Stimulated activated CD4-positive, alpha-beta T cell treated with anti-CD3 and anti-CD28 coated beads, TNF-alpha, amount 100 ng/mL, for 24 hours (primary cell): ENCODE measurements at places on chromosomes 3 and 15.

DNA sequence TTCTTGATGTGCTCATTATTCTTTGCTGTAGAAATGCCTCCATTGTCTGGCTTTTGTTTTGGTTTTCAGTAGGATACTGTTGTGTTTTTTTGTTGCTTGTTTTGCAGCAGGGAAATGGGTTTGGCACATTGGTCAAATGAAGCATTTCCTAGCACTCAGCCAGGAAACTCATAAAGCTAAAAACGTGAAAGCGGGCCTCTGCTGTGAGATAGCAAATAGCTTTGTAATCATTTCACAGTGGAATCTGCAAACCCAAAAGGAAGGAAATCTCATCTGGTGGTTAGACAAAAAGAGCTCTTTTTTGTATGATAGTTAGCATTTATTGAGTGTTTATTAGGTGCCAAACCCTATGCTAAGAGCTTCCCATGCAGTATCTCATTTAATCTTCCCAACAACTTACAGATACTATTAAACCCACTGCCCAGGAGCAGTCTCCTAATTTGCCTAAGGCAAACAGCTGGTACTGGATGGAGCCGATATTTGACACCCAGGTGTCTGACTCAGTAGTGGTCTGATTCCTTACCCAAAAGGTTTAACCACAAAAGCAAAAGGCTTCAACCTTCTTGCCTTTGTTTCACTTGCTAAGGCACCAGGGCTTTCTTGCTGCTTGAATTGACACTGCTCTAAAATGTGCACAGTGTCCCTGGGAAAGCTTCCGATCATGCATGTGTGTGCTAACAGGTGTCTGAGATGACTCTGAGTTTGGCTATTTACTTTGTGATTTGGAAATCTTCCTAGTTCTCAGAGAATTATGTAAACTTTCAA lies 527.9 kb upstream of the MDFIC2 start:
- DNase-seq, result no peak

GRCh38 chr3:38582941-38583645 lies 66.4 kb downstream of the SCN5A start:
- no peak for DNase-seq

- no peak for DNase-seq
Observed at GRCh38 chr3:79178471-79179180, 589.2 kb downstream of the ROBO1 start.

DNA sequence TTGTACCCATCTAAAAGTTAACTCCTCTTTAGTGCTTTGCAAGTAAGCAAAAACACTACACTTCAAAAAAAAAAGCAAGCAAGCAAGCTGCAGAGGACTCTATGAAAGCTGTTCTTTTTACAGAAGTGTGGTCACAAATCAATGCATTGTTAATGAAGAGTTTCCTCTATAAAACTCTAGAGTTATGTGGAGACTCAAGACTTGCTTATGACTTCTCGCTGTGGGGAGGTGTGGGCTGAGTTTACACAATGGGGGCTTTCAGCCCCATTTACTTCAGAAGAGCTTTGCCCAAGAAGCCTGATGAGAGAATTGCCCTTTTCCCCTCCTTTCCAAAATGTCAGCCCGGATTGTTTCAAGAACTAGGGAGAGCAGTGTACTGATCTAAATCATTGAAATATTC lies 144.4 kb downstream of the IGSF11 start:
- DNase-seq, result no peak

DNA sequence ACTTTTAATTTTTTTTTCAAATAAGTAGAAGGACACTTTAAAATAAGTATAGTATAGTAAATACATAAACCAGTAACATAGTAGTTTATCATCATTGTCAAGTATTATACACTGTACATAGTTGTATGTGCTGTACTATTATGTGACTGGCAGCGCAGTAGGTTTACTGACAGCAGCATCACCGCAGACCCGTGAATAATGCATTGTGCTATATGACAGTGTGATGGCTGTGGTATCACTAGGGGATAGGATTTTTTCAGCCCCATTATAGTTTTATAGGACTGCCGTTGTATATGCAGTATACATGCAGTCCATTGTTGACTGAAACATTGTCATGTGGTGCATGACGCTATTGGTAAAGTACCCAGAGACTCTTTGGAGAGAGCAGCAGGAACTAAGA lies 306.5 kb downstream of the SQOR start:
- DNase-seq, result no peak

GRCh38 chr3:120326784-120327183 lies 22.4 kb downstream of the LRRC58 start:
- DNase-seq, result no peak

DNA sequence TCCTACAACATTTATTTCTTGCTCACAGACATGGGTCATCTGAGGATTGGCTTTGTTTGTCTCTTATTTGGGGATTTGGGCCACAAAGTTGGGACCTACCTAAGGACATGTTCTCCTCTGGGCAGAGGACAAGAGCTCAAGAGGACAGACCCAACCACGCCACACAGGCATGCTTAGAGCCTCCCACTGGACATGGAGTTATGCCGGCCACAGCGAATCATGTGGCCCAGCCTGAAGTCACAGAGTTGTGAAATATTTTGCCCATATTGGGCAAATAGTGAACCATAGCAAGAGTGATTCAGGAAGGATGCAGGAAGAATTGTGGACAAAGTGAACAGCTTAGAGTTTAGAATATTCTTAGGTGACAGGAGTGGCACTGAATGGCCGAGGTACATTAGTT lies 9.9 kb downstream of the TRAK1 start:
- no peak for DNase-seq

DNA sequence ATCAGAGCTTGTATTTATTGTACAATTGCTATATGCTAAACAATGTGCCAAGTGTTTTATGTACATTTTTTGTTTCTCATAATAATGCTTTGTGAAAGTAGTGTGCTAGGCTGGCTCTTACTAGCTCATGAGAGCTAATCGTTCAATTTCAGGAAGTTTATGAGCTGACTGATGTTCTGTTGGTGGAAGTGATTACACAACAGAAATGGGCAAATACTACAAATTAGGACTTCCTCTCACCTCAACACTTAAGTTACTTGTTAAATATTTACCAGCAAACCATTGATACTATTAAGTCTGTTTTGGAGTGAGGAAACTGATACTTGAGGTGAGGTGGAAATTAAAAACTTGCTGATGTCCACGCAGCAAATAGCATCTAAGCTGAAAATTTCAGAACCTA lies 32.3 kb downstream of the SLC9C1 start:
- no peak for DNase-seq

GRCh38 chr3:10557250-10557649 lies 51.9 kb upstream of the ATP2B2 start:
- DNase-seq, result no peak

GRCh38 chr3:166372571-166373106 lies 535.4 kb upstream of the BCHE start:
- no peak for DNase-seq
